ENCODE measurements at places on chromosomes 7 and 10.

DNA sequence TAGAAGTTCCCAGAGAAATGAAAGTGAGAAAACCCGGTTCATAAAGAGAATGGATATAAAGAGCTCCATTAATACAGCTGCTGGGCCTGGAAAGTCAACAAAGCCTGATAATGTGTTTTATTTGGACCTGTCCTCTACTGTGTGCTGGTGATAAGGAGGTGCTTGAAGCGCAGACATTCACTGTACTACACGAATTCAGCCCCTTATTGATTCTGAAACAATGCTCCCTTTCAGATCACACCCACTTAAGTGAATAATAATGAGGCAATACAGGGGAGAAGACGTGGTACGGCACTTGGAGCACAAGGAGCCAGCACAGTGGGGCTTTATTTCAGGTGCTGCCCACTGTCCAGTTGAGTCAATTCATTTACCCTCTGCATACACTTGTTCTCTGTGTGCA is 260.8 kb downstream of the FGFR2 start:
- DNase-seq = no peak

DNA sequence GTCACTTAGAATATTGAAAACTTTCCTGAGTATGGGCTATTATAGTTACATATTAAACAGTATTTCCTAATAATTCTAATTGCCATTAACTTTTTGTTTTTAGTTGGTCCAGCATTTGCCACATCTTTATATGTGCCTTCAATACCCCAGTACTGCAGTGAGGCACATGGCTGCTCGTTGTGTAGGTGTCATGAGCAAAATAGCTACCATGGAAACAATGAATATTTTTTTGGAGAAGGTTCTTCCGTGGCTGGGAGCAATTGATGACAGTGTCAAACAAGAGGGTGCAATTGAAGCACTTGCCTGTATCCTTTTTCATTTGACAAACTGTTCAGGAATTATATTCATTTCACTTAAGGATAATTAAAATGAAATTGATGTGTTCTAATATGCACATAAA is 72.7 kb downstream of the BTAF1 start:
- no peak for DNase-seq

GRCh38 chr10:78025685-78026364 is 3.5 kb downstream of the POLR3A start:
- no peak for DNase-seq

DNA sequence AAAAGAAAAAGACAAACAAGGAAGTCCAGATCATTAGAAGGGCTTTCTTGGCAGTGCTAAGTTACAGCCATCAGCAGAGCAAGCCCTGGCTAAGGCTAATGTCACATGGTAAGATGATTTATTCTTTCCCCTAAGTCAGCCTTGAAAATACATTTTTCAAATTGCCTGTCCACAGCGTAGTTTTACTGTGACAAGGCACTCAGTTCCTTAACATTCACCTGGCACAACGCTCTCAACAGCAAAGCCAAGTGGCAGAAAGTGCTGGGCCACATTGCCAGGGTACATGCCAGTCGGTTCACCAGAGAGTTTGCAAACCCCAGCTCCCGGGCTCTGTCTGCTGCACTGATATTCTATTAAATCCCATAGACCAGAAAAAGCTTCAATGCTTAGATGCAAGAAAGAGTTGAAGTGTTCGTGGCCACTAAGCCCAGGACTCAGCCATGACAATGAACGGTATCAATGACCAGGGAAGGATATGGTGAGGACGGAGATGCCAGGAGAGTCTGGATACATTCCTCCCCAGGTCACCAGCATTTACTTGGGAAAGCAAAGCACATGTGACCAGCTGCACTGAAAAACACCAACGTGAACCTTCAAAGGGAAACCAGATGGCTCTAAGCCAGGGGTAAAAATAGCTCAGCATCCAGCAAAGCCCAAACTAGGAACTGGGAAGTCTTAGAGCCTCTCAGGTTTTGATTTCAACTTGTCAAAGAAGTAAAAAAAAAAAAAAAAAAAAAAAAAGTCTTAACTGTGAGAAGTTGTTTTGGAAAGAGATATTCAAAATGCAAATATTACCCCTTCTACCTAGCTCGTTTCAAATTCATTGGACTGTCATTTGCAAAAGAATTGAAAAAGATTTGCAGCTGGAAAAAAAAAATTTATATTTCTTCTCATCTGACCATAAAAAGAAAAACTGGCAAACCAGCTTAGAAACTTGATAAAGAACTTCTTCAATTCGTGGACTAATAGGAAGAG is 23.9 kb upstream of the MPP7 start:
- no peak for DNase-seq

GRCh38 chr10:65811931-65812525 is 1113.8 kb upstream of the LRRTM3 start:
- no peak for DNase-seq

DNA sequence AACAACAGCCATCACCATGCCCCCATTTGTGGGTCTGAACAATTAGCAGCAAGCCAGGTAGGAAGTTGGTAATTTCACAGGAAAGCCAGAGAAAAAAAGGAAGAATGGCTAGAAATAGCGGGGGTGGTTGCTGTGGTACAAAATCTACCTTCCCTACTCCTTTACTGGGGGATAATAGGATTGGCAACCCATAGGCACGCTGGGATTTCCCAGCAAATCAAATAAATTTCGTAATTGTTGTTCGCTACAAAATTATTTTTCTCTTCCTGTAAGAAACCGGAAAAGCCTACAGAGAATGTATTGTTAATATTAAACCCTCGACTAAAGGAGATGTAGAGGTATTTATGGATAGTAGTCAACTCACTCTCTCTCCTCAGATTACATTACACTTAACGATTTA is 123.9 kb downstream of the DOCK4 start:
- no peak for DNase-seq

DNA sequence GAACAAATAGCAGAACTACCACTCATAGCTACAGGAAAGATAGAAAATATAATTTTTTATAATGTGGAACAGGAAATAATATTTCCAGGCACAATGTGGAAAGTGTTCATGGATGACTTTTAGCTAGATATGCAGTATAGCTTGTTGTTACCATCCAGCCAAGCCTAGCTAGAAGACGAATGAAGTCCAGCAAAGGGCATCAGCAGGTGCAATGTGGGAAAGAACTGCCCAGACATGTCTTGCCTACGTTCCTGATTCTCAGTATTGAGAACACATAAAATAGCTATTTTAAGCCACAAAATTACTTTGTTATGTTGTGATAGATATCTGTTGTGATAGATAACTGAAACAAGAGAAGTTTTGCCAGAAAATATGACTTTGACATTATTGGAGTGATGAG is 1690.0 kb upstream of the LRRTM3 start:
- no peak for DNase-seq

DNA sequence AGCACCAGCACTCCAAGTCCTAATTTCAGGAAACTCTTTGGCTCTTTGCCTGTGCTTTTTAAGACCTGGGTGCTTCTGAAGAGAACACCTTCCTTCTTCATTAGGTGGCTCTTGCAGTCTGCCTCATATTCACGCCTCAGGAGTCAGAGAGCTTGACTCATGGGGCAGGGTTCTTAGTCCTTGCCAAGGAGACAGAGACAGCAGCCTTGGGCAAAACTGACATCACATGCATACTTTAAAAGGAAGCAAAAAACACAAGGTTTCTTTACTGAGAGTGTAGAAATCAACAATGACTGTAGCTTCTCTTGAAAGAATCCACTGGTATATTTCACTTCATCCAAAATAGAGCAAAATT is 780.6 kb downstream of the INHBA start:
- peak; percentile 14 for DNase-seq

DNA sequence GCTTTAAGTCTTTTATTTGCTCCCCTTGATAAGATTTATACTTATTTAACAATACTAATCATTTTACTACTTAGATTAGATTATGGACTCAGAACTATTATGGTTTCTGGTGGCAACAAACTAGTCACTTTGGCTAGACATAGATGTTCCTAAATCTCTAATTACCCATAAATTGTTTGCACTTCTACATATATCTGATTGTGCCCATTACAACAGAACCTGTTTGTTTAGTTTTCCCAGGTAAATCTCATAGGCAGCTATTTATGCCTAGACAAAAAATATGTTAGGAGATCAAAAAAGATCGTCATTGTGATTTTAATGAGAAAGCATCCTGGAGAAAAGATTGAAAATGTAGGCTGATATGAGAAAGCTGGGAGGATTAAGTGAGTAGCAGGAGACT is 14.4 kb downstream of the UBN2 start:
- no peak for DNase-seq

DNA sequence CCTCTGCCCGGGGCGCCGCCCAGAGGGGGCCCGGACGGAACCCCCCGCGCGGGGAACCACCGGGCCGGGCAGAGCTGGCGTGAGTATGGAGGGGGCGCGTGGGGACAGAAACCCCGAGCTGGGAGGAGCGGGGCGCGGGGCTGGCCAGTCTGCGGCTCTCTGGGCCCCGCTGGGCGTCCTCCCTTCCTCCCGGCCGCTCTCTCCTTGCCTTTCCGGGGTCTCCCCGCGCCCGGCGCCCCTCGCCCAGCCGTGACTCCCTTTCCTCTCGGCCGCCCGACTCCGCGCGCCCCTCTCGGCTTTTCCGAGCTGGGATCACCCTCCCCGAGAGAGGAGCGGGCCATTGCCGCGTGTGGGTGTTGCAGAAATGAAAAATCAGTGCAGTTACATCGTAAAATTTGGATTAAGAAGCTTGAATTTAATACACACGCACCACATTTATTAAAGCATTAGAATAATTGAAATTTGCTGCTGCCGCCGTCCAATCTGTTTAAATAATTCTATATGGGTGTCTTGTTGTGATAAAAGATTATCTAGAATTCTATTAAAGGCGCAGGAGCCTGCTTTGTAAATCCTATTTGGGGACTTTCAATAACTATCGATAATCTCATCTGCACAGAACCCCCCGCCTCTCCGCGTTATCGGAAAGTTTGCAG is 9.1 kb downstream of the UNCX start:
- DNase-seq = no peak

- no peak for DNase-seq
These were observed 64.3 kb downstream of the STEAP1B start for GRCh38 chr7:22435720-22436119.

- DNase-seq = no peak
These were observed 2.8 kb downstream of the FGF8 start for GRCh38 chr10:101772895-101773761.

DNA sequence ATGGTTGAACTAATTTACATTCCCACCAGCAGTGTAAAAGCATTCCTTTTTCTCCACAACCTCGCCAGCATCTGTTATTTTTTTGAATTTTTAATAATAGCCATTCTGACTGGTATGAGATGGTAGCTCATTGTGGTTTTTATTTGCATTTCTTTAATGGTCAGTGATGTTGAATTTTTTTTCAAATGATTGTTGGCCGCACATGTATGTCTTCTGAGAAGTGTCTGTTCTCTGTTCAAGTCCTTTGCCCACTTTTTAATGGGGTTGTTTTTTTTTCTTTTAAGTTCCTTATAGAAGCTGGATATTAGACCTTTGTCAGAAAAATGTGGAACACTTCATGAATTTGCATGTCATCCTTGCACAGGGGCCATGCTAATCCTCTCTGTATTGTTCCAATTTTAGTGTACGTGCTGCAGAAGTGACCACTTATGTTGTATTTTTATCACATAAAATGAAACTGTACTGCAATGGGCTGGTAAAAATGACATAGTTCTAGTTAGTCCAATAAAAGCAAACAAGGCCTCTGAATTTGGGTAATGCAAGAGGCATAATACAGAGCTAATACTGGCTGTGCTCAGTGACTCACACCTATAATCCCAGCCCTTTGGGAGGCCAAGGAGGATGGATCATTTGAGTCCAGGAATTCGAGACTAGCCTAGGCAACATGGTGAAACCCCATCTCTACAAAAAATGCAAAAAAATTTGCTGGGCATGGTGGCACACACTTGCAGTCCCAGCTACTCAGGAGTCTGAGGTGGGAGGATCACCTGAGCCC is 70.3 kb downstream of the ABI1 start:
- no peak for DNase-seq

DNA sequence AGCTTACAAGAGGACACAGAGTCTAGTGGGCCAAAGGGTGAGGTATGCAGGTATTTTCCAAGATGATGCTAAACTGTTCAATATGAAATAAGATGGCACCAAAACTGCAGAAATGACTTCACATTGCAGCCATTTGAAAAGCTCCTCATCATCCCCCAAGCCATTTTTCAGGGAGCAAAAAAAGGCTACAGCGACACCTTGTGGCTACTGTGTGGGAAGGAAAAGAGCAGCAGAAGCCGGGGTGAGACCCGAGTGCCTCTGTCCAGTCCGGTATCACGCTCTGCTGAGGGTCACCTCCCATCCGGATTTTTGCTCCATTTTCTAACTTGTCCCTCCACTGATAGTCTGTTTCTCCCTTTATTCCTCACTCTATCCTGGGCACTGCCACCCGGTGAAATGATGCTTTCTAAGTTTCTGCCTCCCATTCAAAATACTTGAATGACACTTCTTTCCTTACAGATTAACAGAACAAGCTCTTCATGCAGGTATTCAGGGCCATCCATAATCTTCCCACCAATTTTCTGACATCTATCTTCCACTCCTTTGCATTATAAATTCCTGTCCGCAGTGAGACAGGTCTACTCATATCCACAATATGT is 220.2 kb downstream of the DGKI start:
- DNase-seq = peak; percentile 8
